ENCODE measurements at places on chromosomes 2 and 18. TPM values are rescaled to one million over a fixed set of nuclear protein-coding genes. Genes with fewer than 3 reads are reported as not detected.

DNA sequence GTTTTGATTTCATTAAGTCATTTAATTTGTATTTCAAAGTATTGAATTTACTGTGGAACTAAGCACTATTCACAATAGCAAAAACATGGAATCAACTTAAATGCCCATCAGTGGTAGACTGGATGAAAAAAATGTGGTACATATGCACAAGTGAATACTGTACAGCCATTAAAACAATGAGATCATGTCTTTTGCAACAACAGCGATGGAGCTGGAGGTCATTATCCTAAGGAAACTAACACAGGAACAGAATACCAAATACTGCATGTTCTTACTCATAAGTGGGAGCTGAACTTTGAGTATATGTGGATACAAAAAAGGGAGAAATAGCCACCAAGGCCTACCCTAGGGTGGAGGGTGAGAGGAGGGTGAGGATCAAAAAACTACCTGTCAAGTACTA, 164.4 kb downstream of the BABAM2 start:
- no peak for DNase-seq

- DNase-seq = no peak
Observed at GRCh38 chr2:62795341-62795740, 89.8 kb downstream of the EHBP1 start.

- DNase-seq = no peak
Observed at GRCh38 chr2:190763901-190764514, 115.1 kb downstream of the NAB1 start.

- DNase-seq = no peak
Observed at GRCh38 chr2:76808732-76809131, 713.4 kb downstream of the LRRTM4 start.

DNA sequence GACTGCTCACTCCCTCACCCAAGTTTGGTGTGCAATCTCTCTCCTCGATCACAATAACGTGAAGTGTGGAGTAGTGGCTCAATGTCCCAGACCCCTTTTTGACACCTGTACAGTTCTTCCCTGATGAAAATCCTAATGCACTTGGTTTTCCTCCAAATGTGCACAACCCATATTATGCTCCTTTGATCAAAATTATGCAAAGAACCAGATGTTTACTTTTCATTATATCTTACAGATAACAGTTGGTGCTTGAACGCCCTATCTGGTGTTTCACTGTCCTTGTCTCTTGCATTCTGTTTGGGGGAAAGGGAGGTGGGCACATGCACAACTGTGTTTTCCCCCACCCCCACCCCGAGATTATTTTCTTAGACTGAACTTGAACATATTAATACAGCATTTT, 85.0 kb upstream of the CREB1 start:
- no peak for DNase-seq

DNA sequence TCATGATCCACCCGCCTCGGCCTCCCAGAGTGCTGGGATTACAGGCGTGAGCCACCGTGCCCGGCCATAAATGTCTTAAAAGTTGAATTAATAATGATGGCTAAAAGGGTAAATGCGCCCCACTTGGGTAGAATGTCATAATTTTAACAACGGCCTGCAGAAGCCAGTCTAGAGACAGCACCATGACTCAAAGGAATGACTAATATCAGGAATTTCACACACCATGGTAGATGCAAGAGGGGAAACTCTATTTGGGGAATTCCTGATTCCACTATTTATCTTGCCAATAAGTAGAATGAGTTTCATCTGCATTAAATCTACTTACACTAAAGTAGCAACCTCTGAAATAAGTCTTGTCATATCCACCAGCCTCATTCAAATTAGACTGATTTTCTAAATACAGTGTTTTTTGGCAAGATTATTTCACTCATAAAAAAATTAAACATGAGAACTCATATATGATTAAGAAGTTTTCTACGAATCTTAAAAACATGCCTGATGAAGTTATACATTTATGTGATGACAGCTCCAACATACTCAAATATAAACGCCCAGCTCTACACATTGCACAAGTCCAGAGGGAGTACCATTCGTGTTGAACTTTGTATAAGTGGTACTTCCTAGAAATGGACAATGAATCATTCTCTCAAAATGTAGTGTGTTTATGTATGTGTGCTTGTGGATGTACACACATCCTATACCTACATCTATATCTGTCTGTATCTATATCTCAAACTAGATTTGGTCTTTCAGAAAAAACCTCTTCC, 309.7 kb downstream of the IRS1 start:
- DNase-seq = no peak

The LPIN2 gene
- 68.0 TPM for total RNA-seq

The DGUOK gene
- 41.8 TPM for total RNA-seq

Data from thyroid gland (tissue), 4 donors.